ENCODE measurements at places on chromosomes 16 and 17.

- peak; percentile 65 for DNase-seq
These were observed 100.1 kb upstream of the CHMP6 start for GRCh38 chr17:80891397-80892018.

DNA sequence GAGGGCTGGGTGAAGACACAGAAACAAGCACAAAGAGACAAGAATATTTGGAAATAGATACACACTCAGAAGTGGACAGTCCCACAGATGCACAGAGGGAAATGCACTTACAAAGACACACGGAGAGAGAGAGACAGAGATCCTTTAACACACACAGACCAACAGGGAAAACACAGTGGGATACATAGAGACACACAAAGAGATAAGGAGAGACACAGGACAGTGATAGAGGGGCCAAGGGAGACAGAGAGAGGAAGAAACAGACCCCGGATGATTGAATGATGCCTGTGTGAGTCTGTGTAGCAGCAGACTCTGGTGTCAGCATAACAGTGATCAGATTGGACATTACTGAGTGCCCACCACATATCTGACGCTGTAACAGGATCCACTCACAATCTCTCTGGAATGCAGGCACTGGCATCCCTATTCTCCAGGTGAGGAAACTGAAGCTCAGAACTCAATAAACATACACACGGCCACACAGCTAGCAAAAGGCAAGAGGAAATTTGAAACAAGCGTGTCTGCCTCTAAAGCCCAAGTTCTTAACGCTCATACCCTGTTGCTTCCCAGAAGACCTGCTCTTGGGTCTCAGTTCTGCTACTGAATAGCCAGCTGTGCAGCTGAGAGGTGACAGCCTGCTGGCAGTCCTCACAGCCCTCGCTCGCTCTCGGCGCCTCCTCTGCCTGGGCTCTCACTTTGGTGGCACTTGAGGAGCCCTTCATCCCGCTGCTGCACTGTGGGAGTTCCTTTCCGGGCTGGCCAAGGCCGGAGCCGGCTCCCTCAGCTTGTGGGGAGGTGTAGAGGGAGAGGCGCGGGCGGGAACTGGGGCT lies 186.3 kb upstream of the NLRP1 start:
- no peak for DNase-seq

DNA sequence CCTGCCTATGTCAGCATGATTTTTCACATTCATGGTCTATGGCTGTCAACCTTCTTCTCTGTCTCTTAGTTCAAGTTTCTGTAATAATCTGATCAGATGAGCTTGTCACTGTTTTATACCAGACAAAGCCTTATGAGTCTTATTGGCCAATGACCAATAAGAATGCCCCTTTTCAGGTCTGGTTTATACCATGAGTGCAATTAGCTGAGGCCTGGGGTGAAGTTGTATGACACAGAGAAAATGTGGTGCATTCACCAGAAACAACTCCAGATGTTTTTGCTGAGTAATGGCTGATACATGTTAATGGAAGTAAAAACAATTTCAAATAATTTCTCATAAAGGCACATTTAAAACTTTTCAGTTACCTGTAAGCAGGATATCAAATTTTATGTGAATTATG lies 218.6 kb upstream of the CDH8 start:
- DNase-seq: no peak

- no peak for DNase-seq
These were observed 611 bp upstream of the ANKRD40 start for GRCh38 chr17:50708050-50709000.

DNA sequence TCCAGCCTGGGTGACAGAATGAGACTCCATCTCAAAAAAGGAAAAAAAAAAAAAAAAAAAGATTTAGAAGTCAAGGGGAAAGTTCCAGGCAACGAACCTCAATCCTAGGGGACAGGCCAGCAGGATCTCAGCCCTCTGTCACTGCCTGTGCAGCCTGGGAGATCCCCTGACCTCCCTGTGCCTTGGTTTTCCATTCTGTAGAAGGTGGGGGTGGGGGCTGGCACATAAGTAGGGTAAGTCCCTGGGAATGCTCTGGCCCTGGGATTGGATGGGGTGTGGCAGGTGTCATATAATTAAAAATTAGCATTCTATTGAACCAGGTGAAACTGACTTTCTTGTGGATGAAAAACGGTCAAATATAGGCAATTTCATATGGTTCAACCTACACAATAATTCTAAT lies 90.5 kb downstream of the C16orf78 start:
- DNase-seq: no peak
